ENCODE measurements at places on chromosomes 12 and 14. TPM values are rescaled to one million over a fixed set of nuclear protein-coding genes. Genes with fewer than 3 reads are reported as not detected.

DNA sequence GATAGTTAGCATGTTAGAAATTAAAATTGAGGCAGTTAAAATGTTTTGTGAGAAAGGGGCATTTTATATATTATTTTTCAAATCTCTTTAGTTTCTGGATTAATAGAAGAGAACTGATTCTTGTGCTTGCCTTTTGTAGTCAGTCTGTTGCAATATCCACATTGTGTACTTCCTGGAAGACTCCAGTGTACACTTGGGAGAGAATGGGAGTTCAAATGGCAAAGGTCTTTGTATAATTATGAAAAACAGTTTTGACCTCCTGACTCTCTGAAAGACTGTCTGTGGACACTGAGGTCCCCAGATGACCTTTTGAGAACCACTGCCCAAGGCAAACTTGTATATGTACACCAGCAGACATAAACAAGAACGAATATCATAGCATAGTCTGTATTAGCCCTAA is 12.1 kb downstream of the E2F7 start:
- DNase-seq: no peak

DNA sequence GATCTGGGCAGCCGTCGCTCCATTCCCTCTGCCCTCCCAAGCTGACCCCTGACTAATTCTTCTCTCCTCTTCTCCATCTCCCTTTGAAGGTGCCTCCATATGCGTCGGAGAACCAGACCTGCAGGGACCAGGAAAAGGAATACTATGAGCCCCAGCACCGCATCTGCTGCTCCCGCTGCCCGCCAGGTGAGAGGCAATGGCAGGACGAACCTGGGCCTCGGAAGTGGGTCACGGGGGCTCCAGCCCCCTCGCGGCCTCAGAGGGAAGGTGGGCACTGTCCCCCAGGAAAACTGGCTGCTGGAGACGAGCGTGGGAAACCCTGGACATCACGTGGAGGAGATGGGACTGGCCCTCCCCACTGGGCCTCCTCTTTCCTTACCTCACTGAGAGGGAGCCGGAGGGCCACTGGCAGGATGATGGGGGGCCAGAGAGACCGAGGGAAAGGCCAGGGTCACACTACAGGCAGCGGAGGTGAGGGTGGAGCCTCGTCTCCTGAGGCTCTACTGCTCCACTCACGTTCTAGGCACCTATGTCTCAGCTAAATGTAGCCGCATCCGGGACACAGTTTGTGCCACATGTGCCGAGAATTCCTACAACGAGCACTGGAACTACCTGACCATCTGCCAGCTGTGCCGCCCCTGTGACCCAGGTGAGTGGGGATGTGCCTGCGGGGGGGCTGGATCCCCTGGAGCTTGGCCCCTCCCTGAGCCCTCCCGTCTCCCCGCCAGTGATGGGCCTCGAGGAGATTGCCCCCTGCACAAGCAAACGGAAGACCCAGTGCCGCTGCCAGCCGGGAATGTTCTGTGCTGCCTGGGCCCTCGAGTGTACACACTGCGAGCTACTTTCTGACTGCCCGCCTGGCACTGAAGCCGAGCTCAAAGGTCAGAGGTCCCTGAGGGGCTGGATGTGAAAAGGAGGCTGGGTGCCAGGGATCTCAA is 806 bp downstream of the LTBR start:
- no peak for DNase-seq

DNA sequence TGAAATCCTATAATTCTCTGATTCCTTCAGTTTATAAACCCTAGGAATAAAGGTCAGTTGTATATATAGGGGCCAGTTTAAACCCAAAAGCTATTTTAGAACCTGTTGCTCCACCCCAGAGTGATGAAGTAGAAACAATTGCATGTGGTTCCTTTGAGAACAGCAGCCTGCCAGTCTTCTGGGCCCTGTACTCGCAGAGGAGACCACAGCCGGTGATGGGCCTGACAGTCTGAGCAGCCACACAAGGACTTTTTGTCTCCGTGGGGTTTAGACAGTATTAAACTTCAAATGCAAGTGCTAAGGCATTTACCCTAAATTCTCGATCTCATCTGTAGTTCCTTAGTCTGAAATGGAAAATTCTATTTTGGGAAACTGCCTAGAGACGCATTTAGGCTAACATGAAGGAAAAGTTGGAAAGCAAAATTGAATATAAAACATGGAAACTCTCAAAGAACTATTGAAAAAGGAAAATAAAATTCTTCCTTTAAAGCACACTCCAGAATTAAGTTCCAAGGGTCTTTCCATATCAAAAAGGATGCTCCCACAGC is 80.6 kb downstream of the PRICKLE1 start:
- no peak for DNase-seq

DNA sequence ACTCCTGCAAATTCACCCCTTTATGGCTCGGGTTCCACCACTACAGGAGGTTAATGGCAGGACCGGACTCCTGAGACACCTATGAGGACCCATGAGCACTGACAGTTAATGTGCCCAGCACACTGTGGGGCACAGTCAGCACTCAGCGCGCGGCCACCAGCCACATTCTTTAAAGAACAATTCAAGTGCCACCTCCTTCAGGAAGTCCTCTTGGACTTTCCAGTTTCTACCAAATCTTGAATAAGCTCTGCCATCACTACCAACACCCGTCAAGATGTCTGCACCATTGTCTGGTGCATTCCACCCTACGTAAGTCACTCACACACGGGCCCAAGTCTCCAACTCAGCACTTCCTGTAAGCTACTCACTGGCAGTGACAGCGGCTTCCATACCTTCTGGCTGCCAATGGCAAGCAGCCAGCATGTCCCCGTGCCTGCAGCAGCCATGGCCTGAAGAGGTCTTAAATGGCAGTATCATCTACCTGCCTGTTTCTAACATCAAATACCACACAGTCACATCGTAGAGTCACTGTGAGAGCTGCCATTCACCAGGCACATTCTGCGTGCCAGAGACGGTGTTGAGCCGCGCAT is 48.5 kb downstream of the CDC42BPB start:
- DNase-seq: no peak

- no peak for DNase-seq
Measured at GRCh38 chr12:110619534-110619953, 5.6 kb downstream of the TCTN1 start.

GRCh38 chr12:25591144-25591543 is 38.1 kb upstream of the LMNTD1 start:
- peak; percentile 15 for DNase-seq

- no peak for DNase-seq
Measured at GRCh38 chr12:113262710-113263109, 41.4 kb downstream of the TPCN1 start.

- DNase-seq: no peak
Measured at GRCh38 chr12:81005606-81006005, 67.9 kb upstream of the LIN7A start.

GRCh38 chr12:81617915-81618314 is 141.2 kb downstream of the PPFIA2 start:
- DNase-seq: no peak

- no peak for DNase-seq
Measured at GRCh38 chr12:72148709-72149108, 123.5 kb upstream of the TRHDE start.

GRCh38 chr14:33835677-33836076 is 115.2 kb downstream of the EGLN3 start:
- DNase-seq: no peak

- DNase-seq: no peak
Measured at GRCh38 chr14:59037086-59037485, 151.4 kb upstream of the DAAM1 start.

DNA sequence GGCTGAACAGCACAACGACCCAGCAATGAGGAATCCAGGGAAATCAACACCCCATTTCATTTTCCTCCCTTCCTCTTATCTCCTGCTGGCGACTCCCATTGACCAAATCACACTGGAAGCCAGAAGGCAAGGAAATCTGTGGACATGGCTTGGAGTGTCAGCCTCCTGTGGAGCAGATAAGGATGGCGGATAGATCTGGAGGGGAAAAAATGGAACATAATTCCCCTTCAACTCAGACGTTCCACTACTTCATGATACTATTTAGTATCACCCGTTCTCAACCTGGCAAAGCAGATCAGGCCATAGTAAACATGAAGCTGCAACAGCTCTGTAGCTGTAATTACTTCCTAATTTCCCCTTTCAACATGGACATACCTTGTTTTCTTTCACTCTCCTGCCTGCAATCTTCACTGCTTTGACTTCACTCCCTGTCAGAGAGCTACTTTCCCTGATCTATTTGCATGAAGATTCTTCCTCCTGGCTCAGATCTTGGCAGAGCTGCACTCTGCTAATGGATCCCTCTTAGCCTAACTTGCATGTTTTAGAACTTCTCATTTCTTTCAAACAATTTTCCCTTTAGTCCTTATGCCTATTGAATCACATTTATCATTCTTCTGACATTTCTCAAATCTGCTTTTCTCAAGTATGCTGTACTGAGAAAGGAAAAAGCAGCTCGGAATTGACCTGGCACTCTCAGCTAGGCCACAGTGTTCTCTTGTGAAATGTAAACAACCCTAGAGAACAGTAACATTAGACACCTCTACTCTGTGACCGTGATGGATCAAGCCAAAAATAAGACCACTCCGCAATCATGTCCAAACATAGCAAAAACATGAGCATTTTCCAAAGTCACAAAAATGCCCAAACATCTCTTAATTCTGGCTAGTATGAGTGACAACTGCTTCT is 135.1 kb downstream of the ETNK1 start:
- no peak for DNase-seq

- DNase-seq: no peak
Measured at GRCh38 chr14:88346048-88346639, 23.1 kb upstream of the KCNK10 start.

DNA sequence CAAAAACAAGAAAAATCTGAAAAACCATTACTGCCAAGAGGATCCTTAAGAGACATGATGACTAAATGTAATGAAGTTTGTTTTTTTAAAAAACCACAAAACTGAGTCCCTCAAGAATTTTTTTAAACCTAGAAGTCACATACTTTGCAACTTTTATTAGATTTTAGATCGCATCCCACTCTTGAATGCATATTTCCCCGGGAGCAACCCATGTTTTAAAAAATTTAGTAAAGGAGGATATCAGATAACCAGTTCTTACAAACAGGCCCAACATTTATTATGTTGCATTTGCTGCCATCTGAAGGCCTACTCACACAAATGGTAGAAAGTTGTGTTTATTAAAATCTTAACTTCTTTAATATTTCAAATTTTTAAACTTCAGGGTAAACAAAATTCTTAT is 44.3 kb upstream of the CCT2 start:
- no peak for DNase-seq

- no peak for DNase-seq
Measured at GRCh38 chr14:75725481-75725880, 64.4 kb downstream of the TTLL5 start.

GRCh38 chr14:47278233-47278842 is 397.1 kb downstream of the MDGA2 start:
- peak; percentile 80 for DNase-seq

DNA sequence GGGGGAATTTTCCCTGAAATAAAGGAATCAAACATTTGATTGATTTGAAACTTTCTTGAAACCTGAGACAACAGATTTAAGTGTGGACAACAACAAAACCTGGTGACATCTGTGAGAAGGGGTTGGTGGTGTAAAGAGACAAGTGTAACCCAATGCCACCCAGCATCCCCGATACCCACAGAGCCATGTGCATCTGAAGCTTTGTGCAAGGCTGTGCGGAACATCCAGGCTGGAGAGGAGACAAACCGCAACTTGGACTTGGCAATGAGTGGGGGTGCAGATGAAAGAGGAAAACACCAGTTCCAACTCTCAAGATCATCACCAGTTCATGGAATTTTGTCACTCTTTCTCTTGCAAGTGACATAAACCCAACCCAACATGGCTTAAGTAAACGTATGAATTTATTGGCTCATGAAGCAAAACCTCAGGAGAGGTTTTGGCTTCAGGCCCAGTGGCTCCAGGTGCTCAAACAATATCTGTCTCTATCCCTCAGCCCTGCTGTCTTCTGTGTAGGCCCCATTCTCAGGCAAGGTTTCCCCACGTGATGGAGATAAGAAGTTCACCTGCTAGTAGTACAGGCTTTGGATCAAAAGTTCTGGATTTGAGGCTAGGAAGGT is 55.2 kb upstream of the NTF3 start:
- no peak for DNase-seq

DNA sequence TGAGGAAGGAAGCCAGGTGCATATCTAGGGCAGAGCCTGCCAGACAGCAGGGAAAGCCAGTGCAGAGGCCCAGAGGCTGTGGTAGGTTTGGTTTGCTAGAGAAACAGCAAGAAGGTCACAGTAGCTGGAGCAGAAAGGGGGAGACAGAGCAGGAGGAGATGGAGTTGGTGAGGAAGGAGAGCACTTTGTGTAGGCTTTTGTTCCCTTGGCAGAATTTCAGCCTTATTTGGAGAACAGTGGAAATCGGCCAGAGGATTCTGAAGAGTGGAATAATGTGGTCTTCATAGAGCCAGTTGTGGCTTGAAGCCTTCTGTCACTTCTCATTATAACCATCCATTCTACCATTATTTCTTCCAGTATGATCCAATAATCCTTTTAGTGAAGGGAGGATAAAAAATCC is 212.9 kb upstream of the FAR2 start:
- DNase-seq: no peak

- no peak for DNase-seq
Measured at GRCh38 chr14:52059649-52060048, 9.2 kb downstream of the NID2 start.

DNA sequence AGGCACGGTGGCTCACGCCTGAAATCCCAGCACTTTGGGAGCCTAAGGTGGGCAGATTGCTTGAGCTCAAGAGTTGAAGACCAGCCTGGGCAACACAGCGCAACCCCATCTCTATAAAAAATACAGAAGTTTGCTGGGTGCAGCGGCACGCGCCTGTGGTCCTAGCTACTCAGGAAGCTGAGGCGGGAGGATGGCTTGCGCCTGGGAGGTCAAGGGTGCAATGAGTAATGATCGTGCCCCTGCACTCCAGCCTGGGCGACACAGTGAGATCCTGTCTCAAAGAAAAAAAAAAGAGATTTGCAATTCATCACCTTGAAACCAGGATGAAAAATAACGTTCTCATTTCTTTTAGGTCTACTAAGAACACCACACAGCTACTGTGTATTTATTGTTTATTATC is 4.0 kb downstream of the STX2 start:
- DNase-seq: no peak

GRCh38 chr12:11929714-11930113 is 141.0 kb upstream of the BCL2L14 start:
- no peak for DNase-seq

The LRTM2 gene
- not detected for polyA plus RNA-seq

The ERP27 gene
- polyA plus RNA-seq: not detected

The PAX9 gene
- 0.37 TPM for polyA plus RNA-seq

The LIMA1 gene
- 24.7 TPM for polyA plus RNA-seq

The NOC4L gene
- 54.7 TPM for polyA plus RNA-seq

The AKAP3 gene
- polyA plus RNA-seq: 1.3 TPM

The ADAM20 gene
- 0.06 TPM for polyA plus RNA-seq

The ADCY4 gene
- 0.40 TPM for polyA plus RNA-seq

The PA2G4 gene
- 373 TPM for polyA plus RNA-seq

The PHETA1 gene
- 5.3 TPM for polyA plus RNA-seq

The RNFT2 gene
- 21.5 TPM for polyA plus RNA-seq

Measured in GM23338 (cell line).